ENCODE measurements at places on chromosomes 3 and 15. TPM values are rescaled to one million over a fixed set of nuclear protein-coding genes. Genes with fewer than 3 reads are reported as not detected.

The KCNMB3 gene
- total RNA-seq, result 1.4 TPM

The CCR3 gene
- 1.4 TPM for total RNA-seq

- peaks cover 65% of the 10 kb centered on the region for H3K27me3 ChIP-seq
- H3K27ac ChIP-seq, result no peak overlapping the region
- H3K36me3 ChIP-seq, result no peaks in the 10 kb centered on the region
- H3K4me3 ChIP-seq, result no peak overlapping the region
Measured at GRCh38 chr3:49867871-49868321, 1.8 kb downstream of the CAMKV start.

DNA sequence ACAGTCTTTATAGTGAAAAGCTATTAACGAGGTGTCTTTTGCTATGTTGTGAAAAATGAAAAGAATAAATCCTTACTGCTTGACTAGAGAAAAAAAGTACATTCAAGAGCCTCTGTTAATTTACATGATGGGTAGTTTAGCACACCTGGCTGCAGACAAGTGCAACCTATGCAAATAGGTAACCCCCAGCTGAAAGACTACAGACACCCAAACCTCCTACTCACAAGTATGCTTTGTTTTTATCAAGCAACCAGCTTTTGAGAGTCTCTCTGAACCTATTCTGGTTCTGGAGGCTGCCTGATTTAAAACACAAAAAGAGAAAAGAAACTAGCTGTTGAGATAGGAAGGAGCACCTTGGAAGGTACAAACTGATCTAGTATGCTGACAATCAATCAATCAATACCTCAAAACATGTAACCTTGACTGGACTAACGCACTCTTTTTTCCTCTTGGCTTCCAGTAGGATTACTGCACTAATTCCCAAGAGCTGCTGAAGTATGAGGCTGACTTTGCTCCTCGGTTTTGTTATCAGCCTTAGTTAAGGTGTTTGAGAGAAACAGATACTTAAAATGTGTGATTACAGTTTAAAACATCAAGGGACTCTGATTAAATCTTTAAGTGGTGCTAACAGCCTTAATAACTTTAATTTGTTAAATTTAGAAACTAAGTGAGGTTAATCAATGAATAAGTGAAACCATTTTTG, 63.6 kb downstream of the OSBPL10 start:
- H3K27ac ChIP-seq, result no peak overlapping the region
- peaks cover 24% of the 10 kb centered on the region for H3K4me1 ChIP-seq
- no peak overlapping the region for H3K4me3 ChIP-seq
- H3K27me3 ChIP-seq, result no peaks in the 10 kb centered on the region

GRCh38 chr3:170259907-170260306, 37.7 kb downstream of the PRKCI start:
- H3K36me3 ChIP-seq, result peaks cover 31% of the 10 kb centered on the region
- H3K4me3 ChIP-seq, result no peak overlapping the region
